ENCODE measurements at places on chromosomes 11 and 22.

- DNase-seq: no peak
These were observed 36.6 kb upstream of the ACAT1 start for GRCh38 chr11:108084811-108085210.

DNA sequence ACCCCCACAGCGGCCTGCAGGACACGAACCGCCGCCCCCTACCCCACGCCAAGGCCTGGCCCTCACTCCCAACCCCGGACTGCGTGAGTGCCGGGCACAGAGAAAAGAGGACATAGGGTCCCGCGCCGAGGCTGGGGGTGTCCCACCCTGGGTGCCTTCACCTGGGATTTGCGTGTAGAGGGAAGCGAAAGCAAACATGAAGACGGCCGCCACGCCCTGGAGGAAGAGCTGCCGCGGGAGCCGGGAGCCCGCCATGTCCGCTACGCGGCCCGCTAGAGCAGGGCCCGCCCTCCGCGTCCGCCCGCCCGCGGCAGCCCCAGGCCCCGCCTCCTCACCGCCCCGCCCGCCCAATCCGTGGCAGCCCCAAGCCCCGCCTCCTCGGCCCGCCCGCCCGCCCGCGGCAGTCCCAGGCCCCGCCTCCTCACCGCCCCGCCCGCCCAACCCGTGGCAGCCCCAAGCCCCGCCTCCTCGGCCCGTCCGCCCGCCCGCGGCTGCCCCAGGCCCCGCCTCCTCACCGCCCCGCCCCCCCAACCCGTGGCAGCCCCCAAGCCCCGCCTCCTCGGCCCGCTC is at the start of gene LMF2:
Gene LMF2 (minus strand): TSS at position 282 of the 570 bp plus-strand sequence. CDS start 27 bp downstream, at position 255.
- DNase-seq: no peak

GRCh38 chr11:11229647-11230046 is 123.4 kb downstream of the CSNK2A3 start:
- DNase-seq: no peak

- DNase-seq: no peak
These were observed 38.3 kb downstream of the PDE2A start for GRCh38 chr11:72635933-72636332.

DNA sequence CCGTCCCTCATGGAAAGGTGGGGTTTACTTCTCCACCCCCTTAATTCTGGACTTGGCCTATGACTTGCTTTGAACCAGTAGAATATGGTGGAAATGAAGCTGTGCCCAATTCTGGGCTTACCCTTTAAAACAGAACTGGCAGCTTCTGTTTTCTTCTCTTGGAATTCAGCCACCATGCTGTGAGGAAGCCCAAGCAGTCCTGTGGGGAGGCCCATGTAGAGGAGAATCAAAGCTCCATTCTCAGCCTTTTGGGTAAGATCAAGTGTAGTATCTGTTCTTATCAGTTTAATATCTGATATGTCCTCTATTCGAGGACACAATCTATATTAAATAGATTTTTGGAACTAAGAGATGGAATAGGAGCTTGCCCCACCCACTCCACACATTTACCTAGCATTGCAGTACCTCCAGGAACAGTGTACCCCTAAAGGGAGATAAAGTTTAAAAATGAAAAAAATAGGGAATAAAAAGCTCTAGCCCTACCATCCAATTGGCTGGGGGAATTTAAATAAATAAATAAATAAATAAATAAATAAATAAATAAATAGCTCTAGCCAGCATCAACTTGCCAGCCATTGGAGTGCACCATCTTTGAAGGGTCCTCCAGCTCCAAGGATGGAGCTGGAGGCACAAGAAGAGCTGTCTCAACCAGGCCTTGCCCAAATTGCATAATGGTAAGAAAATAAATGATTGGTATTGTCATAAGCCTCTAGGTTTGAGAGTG is 13.2 kb upstream of the SYVN1 start:
- no peak for DNase-seq

DNA sequence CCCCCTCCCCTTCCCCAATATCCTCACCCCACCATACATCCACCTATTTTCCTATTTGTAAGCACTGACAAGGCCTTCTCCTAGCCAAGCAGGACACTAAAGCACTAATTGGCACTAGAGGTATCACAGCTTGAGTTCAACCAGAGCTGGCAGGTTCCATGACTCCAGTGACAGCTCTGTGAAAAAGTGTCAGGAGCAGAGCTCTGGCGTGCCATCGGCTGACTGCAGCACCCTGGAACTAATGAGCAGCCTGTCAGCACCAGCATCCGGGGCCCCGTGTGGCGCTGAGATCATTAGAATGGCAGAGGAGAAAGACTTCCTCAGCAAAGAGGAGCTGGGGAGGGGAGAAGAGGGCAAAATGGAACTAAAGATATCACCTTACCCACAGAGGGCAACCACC is 847.4 kb downstream of the NTM start:
- no peak for DNase-seq

DNA sequence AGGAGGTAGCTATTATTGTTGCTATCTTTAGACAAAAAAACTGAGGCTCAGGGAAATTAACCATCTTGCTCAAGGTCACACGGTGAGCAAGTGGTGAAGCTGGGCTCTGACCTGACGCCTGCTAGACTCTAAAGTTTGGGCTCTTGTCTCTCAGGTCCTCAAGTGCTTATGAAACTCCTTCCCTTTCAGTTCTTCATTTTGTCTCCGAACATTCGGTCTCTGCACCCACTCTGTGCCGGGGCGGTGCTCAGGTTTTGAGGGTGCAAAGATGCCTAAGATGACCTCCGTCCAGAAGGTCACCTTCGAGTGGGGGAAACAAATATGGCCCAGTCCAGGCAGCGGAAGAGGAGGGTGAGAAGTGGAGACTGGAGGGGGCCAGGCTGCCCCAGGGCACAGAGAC is 16.0 kb downstream of the OVOL1 start:
- no peak for DNase-seq

DNA sequence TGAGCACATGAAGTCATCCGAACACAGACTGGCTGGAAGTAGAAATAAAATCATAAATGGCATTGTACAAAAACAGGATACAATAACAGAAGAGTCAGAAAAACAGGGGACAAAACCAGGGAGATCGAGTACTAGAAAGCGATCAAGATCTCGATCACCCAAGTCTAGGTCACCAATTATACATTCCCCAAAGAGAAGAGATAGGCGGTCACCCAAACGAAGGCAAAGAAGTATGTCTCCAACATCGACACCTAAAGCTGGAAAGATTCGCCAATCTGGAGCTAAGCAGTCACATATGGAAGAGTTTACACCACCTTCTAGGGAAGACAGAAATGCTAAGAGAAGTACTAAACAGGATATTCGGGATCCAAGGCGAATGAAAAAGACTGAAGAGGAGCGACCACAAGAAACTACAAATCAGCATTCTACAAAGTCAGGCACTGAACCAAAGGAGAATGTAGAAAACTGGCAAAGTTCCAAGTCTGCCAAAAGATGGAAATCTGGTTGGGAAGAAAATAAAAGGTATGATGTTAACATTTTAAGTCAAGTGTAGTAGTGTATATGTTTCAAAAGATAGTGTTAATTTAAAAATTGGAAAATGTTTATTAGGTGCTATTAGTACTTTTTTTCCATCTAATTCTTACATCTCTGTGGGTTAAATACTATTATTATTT is 9.4 kb downstream of the PCF11 start:
- no peak for DNase-seq

DNA sequence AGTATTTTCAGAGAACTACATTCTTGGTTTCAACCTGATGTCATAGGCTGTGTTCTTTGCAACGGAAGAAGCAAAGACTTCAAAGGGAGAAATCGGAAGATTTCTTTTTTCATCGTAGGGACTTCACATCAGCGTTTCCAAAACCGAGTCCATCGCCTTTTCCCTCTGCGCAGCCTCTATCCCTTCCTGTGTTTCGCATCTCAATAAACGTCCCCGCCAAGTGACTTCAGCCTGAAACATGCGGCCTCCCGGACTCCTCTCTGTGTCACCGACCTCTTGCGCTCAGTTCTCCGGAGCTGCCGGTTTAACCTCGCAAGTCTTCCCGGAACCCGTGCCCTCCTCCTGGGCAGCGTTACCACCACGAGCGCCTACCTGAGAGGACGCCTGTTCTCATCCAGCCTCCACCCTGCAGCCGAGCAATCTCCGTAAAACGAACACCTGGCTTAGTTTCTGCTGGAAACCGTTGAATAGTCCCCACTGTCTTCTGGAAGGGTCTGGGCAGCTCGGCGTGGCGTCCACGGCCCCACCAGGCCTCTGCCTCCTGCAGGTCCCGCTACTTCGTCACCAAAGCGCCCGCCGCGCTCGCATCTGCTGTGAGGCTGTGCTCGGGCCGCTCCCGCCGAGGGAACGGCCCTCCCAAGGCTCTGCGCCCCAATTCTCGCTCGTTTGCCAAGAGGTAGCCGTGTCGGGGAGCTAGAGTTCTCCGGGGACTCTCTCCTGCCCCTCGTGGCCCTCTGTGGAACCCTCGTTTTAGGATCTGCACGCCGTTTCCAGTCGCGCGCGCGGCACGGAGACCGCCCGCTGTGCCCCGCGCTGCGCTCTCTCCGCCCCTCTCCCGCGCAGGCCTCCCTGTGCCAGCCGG is at the start of gene GLB1L3:
Gene GLB1L3 (plus strand): TSS at position 846 of the 862 bp plus-strand sequence. CDS start 362 bp downstream, outside the sequence.
- DNase-seq: no peak

DNA sequence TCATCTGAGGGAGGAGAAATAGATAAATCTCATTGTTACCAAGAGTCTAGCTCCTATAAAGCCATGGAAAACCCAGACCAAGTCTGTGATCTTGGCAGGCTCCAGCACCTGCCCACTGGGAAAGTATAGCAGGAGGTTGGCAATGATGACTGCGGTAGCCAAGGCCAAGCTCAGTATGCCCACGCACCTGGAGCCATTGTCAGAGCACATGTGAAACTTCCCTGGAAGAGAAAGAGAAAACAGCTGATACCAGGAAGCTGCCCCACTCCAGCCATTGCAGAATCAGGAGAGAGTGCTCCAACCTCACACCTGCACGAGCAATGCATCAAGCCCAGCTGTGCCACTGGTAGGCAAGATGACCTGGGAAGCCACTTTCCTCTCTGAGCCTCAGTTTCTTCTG is 62.2 kb upstream of the HEPHL1 start:
- DNase-seq: no peak

GRCh38 chr11:122319085-122319484 is 203.1 kb upstream of the BLID start:
- DNase-seq: no peak

DNA sequence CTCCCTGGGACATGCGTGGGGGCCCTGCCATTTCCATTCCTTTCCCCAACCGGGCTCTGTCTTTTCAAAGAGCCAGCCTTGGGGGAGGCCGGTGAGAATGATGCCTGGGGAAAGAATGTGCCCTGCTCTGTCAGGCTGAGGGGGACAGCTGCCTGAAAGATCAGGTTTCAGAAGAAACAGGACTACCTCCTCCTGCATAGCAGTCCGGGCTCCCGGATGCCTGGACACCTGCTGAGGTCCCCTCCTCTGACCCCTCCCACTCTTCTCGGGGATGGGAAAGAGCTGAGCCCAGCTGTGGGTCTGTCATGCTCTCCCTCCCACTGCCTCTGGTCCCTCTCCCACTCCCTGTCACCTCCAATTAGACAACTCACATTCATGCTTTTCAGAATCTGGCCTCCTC is 41.8 kb upstream of the CDON start:
- DNase-seq: no peak

GRCh38 chr11:120827198-120827597 is 196.7 kb upstream of the TBCEL start:
- no peak for DNase-seq

DNA sequence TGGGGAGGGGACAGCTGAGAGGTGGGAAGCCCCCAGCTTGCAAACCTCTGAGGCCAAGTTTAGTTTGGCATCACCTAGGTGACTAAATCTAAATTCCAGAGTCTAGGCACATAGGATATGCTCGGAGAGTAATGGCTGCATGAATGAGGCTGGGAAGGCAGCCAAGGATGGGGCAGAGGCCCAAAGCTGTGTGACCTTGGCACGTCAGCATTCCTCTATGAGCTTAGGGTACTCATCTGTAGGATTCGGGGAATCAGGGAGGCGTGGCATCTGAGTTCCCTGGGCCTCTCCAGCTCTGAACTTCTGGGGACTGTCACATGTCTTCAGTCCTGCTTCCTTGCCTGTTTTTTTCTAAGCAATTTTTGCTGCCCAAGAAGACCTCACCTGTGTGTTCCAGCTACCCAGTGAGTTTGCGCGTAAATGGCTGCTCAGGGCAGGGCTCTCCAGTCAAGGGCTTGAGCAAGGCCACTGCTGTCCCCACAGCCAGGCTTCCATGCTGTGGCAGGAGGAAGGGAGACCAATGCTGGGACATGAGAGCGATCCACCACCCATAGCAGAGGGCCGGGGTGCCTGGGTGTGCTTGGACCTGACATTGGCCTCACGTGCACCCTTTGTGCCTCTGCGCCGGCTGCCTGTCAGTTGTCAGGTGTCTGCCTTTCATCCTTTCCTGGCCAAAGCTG is 13.9 kb downstream of the DAGLA start:
- no peak for DNase-seq

DNA sequence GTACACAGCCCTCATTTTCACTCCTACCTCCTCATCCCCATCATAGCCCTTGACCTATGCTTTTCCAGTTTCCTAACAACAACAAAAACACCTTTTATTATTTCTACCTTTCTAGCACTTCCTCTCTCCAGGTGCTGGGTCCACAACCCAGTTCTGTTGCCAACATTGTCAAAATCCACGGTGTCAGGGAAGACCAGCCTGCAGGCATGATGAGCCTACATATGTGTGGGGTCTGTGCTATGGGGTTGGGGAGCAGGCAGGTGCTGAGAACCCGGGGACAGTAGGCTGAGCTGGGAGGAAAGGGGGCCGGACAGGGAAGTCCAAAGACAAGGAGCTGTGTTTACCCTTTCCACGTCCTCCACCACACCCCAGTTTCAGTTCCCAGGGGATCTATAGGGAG is 711 bp upstream of the ZPR1 start:
- DNase-seq: no peak

DNA sequence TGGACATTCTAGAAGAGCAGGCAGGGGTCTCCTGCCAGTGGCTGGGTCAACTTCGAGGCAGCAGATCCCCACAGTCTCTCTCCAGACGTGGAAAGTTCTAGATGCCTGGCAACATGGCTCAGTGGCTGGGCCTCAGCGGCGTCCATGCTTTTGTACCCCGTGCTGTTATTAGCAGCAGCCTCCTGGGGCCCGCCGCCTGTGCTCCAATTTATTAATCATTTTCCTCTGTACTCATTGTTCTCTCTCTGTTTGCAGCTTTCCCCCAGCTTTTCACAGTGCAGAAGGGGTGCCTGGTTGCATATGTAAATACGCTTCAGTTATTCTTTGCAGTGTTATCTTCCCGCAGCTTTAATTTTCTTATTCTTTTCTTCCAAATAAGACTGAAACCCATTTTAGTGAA is 515.1 kb downstream of the TBC1D22A start:
- DNase-seq: no peak

DNA sequence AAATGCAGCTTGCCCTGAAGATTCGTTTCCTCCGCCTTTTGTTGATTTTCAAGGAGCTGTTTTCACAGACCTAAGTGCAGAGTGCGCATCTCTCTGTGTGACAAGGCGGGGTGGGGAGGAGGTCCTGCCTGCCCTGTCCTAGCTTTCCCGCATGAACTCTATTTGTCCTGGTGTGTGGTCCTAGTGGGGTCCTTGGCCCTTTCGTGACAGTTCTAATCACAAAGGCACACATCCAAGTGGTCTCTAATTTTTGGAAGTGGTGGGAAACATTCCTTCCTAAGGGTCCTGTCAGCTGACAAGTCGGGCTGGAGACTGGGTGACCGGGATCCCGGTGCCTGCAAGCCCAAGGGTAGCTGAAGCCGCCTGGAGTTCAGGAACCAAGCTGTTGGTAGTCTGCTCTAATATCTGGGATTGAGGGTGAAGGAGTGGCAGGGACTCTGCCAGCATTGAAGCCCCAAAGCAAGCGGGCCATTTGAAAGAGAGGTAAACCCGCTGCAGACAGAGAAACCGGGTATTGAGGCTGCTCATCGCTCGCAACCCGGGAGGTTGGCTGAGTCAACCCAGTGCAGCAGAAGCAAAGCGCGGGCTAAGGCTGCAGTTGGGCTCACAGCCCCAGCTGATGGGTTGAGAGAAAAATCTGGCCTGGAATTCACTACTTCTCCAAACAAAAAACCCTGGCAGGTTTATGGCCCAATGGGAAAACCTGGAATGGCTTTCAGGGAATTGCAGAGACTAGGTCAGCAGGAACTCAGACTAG is 28.1 kb upstream of the FBXO3 start:
- peak; percentile 92 for DNase-seq

All from astrocyte of the spinal cord (primary cell).